ENCODE measurements at places on chromosomes 5 and 9. TPM values are rescaled to one million over a fixed set of nuclear protein-coding genes. Genes with fewer than 3 reads are reported as not detected.
A peak's percentile ranks its signal among the peaks of the same experiment; 100 is the strongest.

GRCh38 chr5:137453483-137454080, 45.5 kb downstream of the SPOCK1 start:
- DNase-seq = no peak

GRCh38 chr5:44565902-44566301, 176.7 kb upstream of the FGF10 start:
- no peak for DNase-seq

NXNL2 gene
- total RNA-seq = 8.7 TPM

DNA sequence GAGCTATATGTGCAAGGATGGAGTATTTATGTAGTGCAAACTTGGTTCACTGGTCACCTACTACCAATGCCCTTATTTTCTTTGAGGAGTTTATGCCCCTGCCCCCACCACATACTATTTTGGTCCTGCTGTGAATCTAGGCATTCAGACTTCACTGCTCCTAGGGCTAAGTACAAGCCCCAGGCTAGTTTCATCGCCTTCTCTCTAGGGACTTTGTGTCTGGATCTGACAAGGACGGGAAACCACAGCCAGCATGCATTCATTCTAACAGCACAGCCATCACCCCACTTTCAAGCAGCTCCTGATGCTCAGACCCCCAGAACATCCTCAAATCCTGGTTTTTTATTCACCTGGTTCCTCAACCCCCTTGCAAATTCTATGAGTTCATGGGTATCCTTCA, 56.8 kb downstream of the DRD1 start:
- DNase-seq = no peak

GRCh38 chr5:143001764-143002351, 231.7 kb downstream of the ARHGAP26 start:
- DNase-seq = no peak

DNA sequence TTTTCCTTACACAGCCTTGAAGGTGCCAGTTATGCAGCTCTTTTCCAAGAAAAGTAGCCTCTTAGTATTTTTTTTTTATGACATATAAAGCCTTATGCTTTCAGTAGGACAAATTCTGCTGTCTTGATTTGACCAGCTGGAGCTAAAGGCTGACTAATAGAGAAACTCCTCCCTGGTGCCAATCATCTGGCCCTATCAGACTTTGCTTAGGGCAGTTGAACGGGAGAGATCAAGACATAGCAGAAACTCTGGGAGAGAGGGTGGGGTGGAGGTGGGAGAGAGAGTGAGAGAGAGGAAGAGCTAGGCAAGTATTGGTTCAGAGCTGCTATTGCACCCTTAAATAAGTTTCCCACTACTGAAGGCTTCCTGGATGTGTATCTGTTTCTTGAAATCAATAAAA, 100.2 kb downstream of the SEC61B start:
- DNase-seq = no peak

DNA sequence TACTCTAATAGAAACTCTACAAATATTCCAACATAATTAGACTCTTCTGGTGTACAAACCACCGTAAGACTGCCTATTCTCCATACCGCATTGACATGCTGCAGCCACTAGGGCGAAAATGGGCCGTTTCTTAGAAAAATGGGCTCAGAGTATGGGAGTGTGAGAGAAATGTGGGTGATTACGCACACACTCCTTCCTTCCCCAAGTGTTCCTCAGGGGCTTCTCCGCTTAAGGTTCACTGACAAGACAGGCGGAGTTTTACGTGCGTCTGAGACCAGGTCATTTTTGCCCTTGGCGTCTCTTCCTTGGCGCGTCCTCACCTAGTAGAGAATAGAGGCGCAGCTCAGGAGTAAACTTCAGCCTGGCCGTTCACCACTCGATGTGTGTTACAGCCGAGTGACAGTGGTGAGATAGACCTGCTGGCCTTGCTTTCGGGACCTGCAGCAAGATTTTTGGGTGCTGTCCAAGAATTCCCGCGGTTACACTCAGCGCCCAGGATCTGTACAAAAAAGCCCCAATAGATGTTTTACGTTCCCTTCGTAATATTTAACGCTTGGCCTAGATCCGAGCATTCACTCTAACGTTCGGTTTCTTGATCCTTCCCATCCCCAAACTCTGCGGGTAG, 1.8 kb upstream of the NTRK2 start:
- peak; percentile 41 for DNase-seq

GRCh38 chr5:175805256-175806011, 65.9 kb upstream of the CPLX2 start:
- DNase-seq = no peak

CMBL gene
- 43.2 TPM for total RNA-seq
